Stimulated activated CD4-positive, alpha-beta T cell treated with anti-CD3 and anti-CD28 coated beads, Interleukin-4, amount 100 ng/mL, for 48 hours (primary cell): ENCODE measurements at places on chromosomes 7 and 10.

DNA sequence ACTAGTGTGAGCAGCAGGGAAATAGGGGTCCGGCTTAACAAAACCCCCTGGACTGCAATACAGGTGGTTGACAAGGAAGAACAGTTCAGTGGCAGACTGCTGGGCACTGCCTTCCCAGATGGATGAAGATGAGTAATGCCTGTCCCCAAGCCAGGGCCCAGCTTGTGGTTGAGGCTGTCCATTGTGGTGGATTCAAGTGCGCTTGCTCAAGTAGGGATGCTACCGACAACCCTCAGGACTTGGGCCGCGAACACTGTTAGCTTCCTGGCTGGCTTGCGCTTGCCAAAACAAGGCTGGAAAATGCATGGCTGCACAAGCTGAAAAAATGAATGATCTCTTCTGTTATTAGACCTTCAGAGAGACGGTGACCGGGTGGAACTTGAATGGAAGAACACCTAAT lies 116.1 kb upstream of the ACBD5 start:
- no peak for DNase-seq

DNA sequence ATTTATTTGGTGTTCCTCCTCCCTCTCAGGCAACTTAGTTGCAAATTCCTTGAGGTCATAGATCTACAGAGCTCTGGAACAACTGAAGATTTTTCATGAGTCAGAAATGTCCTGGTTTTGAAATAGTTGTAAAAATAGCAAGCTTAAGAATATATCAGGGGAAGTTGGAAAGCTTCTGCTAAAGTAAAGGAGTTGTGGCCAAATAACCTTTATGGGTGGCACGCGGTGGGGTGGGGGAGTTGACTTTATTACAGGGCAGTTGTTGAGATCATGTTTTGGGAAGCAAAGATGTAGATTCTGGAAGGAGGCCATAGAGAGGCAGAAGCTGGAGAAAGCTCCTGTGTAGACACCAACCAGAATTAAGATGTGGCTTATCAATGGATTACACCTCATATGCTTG lies 326.0 kb upstream of the MTPN start:
- DNase-seq = no peak

- DNase-seq = no peak
These were observed 29.3 kb upstream of the TMEM229A start for GRCh38 chr7:124062171-124062570.

DNA sequence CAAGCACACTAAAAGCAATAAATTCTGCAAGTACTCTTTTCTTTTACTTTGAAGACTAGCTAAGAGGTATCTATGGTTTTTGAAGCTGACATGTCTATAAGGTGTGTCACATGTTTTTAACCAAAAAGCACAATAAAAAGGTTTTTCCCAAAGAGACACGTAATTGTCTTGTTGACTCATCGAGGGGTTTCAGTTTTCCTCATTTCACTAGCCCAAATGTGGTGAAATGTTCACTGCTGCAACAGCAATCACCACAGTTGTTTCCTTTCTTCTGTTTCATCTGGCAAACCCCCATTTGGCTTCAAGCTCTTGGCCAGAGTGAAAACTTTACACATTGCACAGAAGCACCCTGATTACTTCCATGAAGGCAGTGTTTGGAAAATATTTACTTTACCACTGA lies 3.8 kb upstream of the HOXA4 start:
- DNase-seq = no peak

DNA sequence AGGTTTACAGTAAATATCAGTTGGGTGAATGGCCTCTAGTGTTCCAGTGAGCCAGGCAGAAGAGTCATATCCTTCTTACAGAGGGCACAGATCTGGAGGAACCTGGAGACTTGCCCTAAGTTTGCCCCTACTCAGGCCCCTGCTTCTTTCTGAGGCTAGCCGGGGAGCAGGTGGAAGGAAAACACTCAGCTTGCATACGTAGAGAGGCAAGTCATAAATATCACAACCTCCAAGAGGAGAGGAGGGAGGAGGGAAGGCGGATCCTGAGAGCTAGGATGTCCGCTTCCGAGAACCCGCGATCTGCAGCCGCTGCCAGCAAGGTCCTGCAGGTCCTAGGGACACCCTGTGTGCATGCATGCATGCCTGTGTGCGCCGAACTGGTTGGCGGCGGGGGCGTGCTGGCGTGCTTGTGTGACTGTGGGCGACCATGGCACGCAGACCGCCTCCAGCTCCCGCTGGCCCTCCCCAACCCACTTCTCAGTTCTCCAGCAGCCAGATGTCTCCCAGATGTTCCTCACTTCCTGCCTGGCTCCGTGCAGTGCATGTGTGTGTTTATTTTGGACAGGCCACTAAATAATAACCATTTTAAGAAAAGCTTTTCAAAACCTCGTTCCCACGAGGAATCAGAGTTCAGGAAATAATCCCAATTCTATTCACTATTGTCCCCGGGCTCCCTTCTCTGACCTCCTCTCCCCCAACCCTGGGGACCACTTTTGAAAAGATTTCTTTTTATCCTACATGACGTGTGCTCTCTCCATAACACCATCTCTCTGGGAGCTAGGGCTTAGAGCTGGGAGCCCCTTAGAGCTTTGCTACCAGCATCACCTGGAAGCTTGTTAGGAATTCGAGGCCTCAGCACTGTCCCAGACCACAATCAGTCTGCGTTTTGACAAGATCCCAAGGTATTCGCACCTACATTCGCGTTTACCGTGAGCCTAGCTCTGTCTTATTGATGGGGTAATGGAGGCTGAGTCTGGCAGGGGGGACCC lies 32.4 kb downstream of the UNC5B start:
- no peak for DNase-seq

DNA sequence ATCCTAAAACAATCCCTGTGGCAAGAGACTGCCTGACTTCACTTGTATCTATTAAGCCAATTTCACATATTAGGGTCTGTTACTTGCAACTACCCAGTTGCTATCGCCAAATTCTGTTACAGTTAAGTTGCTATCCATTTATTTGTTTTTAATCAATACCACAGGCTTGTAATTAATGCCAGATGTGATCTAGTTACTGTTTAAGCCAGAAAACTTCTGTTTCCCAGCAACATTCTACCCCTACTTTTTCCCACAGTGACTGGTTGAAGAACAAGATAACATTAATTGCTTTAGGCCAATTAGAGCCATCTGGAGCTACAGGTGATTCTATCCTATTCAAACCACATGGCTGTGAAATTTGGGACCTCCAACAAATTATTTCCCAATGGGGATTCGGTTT lies 131.3 kb downstream of the ALOX5 start:
- no peak for DNase-seq

DNA sequence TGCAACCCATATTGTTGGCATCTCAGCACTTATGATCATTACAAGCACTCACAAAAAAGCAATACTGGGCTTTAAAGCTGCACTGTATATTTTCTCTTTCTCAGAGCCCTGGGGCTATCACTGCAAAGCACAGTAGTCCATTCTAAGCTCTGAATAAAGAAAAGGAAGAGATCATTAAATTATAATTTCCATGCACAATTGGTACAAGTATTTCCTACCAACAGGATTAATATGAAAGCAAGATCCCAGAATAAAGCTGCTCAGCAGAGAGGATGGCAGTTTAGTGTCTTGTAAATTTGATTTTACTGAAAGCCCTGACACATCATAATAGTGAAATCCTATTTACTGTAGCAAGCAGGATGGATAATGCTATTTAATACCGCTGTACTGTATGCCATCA lies 205.3 kb downstream of the CHCHD3 start:
- DNase-seq = no peak

GRCh38 chr10:50315424-50315823 lies 64.1 kb upstream of the ASAH2 start:
- no peak for DNase-seq

- no peak for DNase-seq
These were observed 159.2 kb downstream of the HDAC9 start for GRCh38 chr7:18654709-18655108.

DNA sequence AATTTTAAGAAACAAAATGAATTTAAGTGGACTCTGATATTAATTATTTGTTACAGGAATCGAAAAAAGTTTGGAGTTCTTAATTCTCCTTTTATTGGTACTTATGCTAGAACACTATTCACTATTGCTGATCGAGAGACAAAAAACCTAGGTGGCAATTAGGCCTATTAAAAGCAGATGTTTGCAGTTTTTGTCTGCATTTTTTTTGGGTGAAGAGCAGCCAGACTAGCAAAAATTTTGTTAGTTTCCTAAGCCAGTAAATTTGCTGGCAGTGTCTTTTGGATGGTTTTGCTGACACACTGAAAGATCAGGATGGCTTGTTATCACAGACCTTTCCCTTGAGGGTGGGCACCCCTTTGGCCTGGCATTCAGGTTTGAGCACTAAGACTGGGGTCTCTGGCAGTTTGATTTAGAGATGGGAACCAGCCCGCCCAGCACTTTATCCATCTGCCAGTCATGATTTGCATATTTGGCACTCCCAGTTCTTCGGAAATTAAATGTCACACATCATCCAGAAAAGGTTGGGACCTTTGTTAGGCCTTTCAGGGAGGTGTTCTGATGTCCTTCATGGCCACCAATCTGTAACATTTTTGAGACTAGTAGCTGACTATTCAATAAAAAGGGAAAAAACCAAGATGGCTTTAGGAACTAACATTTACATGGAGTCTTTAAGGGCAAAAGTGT lies 57.3 kb downstream of the INPP5F start:
- no peak for DNase-seq

DNA sequence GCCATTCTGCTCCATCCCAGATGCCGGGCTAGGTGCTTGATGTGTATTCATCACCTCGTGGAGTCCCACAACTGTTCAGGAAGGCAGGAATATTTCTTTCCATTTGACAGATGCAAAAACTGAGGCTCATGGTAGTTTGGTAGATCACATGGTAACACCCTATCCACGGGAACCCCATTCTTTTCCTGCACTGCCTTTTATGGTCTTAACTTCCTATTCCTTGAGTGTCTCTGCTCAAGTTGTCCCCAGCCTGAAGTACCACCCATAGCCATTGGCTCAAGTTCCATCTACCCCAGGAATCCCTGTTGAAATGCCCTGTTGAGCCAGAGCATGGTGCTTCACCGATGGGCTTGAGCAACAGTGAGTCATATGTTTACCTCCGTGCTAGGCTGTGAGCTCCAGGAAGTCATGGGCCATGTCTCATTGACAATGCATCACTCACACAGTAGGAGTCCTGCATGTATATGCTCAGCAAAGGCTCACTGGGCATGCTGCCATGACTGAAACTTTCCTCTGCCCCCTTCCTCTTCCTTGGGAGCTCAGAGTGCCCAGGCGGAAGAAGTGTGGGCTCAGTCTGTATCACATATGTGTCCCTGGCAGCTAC lies 71.7 kb upstream of the ADAM12 start:
- DNase-seq = no peak

GRCh38 chr7:69919426-69920111 lies 321.3 kb downstream of the AUTS2 start:
- no peak for DNase-seq

GRCh38 chr7:29142021-29142727 lies 4.2 kb downstream of the CPVL start:
- DNase-seq = no peak

DNA sequence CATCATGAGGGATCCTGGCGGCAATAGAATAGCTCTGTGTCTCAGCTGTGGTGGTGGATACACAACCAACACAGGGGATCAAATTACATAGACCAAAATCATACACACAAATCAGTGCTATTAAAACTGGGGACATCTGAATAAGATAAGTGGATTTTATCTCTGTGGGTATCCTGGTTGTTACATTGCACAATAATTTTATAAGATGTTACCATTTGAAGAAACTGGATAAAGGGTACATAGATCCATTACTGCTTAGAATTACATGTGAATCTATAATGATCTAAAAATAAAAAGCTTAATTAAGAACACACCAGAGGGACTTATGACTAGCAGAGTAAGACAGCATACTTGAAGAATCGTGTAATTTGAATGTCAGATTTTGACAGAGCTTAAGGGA lies 8.2 kb upstream of the FAM3C start:
- DNase-seq = no peak

- DNase-seq = no peak
These were observed 6.7 kb downstream of the IFIT5 start for GRCh38 chr10:89421018-89421476.

- DNase-seq = no peak
These were observed 71.2 kb upstream of the AOAH start for GRCh38 chr7:36795451-36796021.

- no peak for DNase-seq
These were observed 13.4 kb downstream of the MMRN2 start for GRCh38 chr10:86944031-86944419.

GRCh38 chr10:14560274-14560673 lies 214.4 kb downstream of the FAM107B start:
- peak; percentile 51 for DNase-seq

DNA sequence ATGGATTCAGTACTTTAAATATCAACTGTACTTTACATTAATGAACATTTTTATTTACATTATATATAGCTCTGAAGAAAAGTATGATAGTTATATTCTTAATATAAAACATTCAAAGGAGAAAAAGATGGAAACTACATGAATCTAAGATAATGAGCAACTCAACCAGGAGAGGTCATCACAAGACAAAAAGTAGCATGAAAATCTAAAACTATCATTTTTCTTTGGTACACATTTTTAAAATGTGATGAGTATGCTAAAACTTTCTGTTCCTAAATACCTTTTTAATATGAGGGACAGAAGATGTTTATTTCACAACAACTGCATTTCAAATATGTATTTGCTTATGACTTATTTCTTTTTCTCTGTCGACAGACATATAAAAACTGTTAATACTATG lies 2.4 kb downstream of the CNTNAP2 start:
- DNase-seq = no peak

DNA sequence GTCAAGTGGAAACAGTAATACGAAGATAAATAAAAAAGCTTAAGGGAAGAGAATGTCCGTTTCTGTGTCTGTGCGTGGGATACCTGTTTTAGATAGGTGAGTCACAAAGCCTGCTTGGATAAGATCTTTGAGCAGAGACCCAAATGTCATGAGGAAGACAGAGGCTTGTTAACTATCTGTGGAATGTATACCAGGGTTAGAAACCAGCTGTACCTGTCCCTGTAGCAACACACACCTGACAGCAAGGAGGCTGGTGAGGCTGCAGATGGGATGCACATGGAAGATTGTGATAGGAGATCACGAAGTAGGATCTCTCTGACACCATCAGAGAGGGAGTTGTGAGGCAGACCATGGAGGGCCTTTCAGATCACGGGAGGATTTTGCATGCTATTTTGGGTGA lies 105.3 kb downstream of the ARHGAP21 start:
- no peak for DNase-seq

GRCh38 chr7:129066290-129067131 lies 11.6 kb upstream of the TNPO3 start:
- no peak for DNase-seq

DNA sequence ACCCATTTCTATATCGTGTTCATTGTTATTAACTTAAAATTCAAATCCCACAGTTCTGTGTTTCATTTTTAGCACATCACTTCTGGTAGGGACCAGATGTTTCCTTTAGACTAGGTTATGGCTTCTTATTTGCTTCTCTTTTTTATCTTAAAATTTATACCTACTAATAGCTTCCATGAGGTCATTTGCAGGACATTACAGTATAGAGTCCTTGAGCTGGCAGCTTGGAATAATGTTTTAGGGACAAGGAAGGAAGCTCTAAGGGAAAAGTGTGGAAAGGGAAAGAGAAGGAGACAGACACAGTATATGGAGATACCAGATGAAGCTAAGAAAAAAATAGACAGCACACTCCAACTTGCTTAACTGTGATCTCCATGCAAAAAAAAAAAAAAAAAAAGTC lies 48.8 kb upstream of the CD36 start:
- no peak for DNase-seq
